NCI-H1930 (cell line): ENCODE measurements at places on chromosomes 6 and 20.

GRCh38 chr20:5886788-5887187 lies 63.5 kb downstream of the TRMT6 start:
- DNase-seq = no peak

DNA sequence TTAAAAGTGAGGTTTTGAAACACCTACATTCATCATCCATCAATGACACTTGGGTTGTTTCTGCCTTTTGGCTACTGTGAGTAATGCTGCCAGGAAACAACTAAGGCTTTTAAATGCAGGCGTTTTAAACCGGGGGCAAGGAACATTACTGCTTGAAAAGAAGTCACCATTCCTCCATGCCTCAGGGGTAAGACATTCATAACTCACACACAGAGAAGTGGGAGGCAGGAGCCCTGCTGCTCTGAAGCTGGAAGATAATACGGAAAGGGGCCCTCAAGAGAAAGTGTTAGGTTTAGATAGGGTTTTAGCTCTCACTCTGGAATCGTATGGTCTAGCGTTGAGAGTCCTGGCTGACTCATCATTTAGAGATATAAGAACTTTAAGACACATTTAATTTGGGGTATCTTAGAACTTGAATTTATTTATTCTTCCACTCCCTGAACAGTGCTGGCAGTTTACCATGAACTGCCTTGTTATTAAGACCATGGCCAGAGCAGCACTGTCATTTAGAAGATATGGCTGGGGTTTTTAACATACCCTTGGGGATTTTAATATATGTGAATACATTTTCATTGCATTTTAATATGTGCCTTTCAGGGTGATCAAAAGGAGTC lies 1.8 kb downstream of the TUBB1 start:
- no peak for DNase-seq

DNA sequence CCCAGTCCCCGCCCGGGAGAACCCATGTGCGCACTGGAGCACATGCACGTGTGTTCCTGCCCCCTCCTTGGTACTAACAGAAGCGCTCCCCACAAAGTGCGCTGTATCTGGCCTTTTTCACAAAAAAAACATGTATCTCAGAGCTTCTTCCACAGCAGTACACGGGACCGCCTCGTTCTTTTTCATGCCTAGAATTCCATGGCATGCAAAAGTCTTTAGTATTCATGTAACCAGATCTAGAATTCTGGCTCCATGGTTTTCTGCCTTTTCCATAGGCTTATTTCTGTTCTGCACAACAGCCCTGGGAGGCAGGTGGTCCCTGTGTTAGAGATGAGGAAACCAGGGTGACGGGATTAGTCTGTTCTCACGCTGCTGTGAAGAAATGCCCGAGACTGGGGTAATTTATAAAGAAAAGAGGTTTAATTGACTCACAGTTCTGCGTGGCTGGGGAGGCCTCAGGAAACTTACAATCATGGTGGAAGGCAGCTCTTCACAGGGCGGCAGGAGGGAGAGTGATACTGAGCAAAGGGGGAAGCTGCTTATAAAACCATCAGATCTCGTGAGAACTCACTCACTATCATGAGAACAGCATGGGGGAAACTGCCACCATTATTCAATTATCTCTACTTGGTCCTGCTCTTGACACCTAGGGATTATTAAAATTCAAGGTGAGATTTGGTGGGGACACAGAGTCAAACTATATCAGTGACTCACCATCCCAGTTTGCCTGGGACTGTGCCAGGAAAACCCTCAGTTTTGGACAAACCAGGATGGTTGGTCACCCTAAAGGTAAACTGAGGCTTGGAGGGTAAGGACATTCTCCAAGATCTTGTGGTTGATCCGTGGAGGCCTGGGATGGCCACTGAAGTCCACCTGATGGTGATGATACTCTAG lies 41.0 kb downstream of the C20orf203 start:
- no peak for DNase-seq

DNA sequence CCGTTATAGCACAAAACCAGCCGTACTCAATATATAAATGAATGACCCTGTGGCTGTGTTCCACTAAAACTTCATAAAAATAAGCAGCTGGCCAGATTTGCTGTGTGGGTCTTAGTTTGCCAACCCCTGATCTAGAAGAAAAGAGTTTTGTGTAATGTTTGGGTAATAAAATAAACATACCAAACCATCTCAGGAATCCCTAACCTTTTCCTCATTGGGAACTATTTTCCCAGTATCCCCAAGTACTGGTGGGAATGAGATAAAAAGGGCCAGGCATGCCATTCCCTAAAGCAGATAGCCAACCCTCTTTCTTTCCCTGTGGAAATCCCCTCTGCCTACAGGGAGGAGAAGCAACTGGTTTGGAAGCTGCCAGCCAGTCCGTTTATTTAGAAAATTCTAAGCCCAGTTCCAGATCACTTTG lies 169.1 kb upstream of the AKAP12 start:
- DNase-seq = no peak

- DNase-seq = no peak
Measured at GRCh38 chr6:16673011-16673797, 88.1 kb downstream of the ATXN1 start.
